T-helper 22 cell (primary cell): ENCODE measurements at places on chromosomes 7 and 10.
A peak's percentile ranks its signal among the peaks of the same experiment; 100 is the strongest.

DNA sequence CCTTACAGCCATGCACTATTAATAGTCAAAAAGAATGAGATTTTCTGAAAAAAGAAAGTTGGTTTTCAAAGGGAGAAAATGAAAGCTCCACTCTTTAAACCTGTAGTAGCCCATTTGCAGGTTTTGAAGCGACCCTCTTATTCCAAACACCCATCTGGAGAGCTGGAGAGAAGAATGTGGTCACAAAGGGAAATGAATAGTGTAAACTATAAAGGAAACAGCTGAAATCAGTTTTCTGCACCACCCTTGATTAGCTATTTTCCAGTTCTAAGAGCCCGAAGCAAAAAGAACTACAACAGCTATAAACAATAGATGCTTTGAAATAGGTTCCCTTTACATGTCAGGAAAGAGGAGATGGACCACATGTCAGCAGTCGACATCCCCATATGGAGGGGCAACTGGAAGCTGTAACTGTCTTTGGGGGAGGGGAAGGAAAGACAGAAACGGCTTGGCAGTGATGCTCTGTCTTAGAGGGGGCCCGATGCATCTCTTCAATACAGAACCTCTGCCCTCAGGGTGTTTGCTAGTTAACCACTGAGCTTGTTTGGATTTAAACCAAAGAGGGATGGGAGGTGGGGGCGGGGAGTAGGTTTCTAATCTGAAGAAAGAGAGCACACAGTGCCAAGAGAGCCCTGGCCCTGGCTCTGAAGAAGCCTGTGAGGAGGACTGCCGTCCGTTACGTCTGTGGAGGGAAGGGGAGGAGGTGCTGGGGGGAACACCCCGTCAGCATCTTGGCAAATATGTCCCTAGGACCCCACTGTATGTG, 55.3 kb downstream of the CPVL start:
- DNase-seq = no peak

DNA sequence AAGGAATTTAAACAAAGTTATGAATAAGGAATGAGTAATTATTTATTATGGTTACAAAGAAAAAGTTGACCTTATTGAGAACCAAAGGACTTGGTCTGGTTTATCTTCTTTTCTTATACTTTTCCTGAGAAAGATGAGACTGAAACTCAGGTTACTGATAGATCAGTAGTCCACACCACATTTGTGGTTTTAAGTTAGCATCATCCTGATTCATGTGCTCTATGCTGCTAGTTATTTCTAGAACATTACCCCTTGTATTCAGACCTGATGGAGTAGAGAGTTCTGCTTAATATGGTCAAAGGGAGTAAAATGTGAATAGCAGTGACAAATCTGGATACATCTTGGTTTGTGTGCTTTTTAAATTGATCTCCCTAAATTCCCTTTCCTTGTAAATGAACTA, 63.8 kb downstream of the FOXP2 start:
- DNase-seq = no peak

DNA sequence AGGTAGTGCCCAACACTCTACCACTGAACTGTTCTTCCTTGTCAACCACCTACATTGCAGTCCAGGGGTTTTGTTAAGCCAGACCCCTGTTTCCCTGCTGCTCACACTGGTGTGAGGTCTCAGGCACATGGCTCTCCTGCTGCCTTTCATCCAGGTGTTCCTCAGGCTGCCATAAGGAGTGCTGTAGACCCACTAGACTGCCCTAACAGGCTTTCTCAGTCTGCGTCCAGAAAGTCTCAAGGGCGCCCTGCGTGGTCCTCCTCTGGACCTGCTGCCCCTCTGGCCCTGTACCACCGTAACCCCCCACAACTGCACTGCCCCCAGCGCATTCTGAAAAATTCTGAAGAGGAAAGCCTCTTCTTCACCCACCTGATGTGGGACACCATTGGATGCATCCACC, 225.7 kb upstream of the ANKRD30A start:
- DNase-seq = no peak

DNA sequence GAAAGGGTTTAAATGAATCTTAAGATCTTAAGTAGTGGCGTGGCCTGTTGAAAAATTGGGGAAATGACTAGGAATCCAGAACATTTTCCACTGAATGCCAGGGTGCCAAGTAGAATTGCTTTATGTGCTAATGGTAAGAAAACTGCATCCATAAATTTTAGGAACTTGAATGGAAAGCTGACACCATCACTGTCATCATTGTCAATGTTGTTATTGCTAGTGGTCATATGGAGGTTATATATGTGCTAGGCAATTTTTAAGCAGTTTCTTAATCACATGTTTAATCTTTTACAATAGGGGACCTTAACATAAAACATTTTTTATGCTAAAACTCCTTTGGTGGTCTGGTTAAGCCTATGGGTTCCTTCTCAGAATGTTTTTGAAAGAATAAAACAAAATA, 13.1 kb downstream of the MARCHF5 start:
- DNase-seq = no peak

- DNase-seq = no peak
Measured at GRCh38 chr10:49552277-49552676, 13.4 kb upstream of the ERCC6 start.

DNA sequence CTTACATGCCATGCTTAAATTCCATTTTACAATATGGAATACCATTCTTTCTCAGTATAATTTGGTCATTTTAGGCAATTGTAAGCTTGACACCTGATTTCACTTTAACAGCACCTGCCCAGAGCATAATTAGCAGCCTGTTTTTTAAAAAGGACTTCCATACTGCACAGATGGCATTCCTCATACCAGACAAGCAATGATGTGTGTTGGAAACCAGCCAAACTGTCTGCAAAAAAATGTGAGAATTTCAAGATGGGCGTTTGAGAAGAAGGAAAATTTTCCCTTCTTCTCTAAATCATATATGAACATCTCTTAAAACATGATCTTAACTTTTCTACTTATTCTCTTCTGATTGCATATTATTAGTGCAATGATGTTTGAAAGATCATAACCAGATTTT, 40.4 kb upstream of the AGMO start:
- no peak for DNase-seq

DNA sequence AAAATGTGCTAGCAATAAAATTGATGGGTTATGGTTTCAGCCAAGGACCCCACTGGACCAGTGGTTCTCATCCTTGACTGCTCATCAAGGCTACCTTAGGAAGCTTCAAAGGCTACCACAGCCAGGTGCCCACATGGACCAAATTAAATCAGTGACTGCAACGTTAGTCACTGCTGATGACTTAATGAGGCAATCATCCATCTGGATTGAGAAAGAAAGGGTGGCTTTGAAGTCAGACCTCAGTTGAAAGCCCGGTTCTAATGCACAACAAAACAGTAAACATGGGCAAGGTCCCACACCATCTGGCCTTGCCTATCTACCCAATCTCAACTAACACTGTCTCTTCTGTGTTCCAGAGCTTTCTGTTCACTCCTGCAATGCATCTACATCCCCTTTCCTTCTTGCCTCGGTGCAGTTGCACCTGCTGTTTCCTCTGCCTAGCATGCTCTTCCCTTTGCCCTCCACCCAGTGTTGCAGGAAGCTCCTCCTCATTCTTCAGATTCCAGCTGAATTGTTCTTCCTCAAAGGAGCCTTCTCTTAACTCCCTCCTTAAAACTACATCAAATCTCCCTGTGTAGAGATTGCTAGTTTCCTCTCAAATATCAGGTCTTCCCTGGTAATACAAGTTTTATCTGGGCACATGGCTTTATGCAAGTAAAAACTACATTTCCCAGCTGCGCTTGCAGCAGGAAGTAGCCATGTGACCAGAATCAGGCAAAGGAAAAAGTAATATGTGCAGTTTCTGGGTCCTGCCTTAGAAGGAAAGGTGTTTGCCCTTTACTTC, 10.3 kb upstream of the KCNK18 start:
- DNase-seq = no peak

DNA sequence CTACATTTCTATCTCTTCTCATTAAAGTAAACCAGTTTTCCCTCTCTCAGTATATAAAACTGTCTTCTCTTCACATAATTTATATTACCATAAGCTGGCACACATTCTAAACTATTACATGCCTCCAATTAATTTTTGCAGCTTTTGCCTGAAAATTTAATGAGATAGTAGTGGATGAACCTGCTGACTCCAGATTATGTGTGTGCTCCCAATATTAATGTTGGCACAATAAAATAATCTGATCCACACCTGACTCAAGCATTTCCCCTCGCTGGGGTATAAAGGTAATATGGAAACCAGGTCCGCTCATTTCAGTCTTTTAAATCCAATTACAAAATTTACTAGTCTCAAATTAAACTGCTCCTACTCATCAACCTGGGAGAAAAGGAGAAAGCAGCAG, 63.4 kb downstream of the CTBP2 start:
- no peak for DNase-seq

- no peak for DNase-seq
Measured at GRCh38 chr10:86389441-86390193, 23.0 kb upstream of the GRID1 start.

GRCh38 chr7:23333671-23334246, 34.6 kb downstream of the MALSU1 start:
- no peak for DNase-seq

DNA sequence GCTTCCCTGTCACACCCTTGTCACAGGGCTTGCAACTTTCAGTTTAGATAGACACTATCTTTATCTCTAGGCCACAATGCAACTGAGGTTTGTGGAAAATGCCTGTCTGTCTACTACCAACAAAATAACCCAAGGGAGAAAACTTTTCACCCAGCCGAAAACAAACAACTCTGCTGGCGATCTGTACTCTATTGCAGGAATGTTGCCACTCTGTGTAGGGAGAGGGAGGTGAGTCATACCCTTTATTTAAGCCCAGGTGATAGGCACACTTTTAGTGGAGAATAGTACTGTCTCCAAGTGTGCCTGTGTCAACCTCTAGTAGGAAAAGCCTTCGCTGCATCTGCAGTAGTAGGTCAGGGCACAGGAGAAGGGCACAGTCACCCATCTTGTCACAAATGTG, 108.3 kb downstream of the SLC25A40 start:
- no peak for DNase-seq

- DNase-seq = no peak
Measured at GRCh38 chr7:134662166-134662870, 15.7 kb downstream of the BPGM start.

- DNase-seq = no peak
Measured at GRCh38 chr7:110531186-110531585, 559.7 kb upstream of the LRRN3 start.

DNA sequence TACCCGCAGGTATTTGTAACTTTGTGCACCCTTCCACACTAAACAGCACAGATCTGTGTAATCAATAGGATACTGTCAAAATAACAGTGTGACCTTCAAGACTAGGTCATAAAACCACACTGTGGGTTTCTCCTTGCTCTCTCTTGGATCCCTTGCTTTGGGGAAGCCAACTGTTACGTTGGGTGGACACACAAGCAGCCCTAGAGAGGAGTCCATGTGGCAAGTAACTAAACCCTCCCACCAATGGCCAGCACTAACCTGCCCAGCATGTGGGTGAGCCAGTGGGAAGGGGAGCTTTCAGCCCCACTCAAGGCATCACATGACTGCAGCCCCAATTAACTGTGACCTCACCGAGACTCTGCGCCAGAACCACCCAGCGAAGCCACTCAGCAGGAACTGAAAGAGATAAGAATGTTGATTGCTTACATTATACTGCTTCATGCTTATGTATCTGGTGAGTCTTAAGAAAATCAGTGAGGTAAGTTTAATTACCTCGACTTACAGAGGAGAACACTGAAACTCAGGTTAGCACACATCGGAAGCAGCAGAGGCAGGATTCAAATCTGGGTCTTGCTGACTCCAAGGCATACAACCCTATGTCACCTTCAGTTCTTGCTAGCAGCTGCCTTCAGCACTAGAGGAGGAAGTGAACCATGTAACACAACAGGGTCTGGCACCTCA, 9.4 kb upstream of the ZC3HAV1 start:
- DNase-seq = no peak

- no peak for DNase-seq
Measured at GRCh38 chr7:123658023-123658422, 2.4 kb downstream of the LMOD2 start.

GRCh38 chr10:112809736-112810135, 140.3 kb upstream of the TCF7L2 start:
- no peak for DNase-seq

- no peak for DNase-seq
Measured at GRCh38 chr10:59027975-59028655, 148.3 kb upstream of the PHYHIPL start.

DNA sequence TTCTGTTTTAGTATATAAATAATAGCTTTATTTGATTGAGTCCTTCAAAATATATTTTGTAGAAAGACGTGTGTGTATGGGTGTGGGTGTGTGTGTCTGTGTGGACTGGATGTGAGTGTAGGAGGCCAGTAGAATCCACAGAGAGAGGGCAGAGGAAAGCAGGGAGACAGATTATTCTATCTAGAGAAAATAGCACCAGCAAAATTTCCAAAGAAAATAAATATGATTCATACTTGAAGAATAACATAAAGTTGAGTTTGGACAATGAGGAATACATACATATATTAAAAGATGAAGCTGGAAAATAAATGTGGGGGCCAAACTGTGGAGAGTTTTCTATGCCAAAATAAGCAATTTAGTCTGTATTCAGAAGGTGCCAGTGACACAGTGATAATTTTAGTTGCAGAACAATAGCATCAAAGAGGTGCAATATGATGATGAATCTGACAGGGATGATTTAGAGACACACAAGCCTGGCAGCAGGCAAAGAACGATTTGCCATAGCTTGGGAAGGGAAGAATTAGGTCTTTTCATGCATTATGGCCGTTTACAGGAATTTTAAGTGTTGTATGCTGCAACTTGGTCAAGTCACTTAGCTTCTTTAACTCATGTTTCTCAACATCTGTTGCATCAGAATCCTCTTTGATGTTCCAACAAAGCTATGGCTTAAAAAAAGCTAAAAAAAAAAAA, 121.3 kb downstream of the SEMA3A start:
- DNase-seq = no peak

- DNase-seq = peak; percentile 60
Measured at GRCh38 chr7:151875942-151876898, 695 bp downstream of the PRKAG2 start.

DNA sequence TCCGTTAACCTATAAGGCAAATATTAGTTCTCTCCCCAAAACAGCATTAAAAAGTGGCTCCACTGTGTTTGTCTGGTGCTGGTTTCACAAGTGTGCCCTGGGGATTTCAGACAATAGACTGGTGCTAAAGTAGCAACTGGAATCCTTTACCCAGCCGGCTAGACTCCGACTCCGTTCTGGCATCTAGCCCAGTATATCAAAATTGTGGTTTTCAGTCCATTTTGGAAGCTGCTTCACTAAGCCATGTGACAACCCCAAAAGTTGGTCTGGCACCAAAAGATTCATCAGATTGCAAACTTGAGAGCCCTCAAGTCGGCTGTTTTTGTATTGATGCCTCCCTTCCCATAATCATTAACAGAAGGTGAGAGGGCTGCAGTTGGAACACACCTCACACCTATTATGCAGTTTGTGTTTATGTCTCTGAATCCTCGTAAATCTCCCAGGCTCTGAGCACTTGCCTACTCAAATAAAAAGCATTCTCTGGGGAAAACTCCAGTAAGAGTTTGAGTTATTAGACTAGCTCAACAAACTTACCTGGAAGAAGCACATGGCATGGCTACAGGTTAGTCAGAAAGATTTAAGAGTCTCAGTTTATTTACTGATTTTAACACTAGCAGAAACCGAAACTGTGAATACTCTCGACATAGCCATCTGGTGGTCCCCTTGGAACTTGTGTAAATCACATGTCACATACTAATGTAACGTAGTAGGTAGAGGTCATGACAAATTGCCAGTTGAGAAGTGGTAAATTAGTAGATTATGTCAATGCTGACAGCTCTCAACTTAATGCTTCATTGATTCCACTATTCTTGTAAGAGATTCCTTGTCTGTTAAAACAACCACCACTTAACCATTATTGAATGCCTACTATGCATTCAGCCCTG, 14.8 kb upstream of the WNT16 start:
- no peak for DNase-seq

- no peak for DNase-seq
Measured at GRCh38 chr10:21499701-21500577, 25.5 kb downstream of the SKIDA1 start.
